ENCODE measurements at places on chromosomes 16 and 17.
A peak's percentile ranks its signal among the peaks of the same experiment; 100 is the strongest.

DNA sequence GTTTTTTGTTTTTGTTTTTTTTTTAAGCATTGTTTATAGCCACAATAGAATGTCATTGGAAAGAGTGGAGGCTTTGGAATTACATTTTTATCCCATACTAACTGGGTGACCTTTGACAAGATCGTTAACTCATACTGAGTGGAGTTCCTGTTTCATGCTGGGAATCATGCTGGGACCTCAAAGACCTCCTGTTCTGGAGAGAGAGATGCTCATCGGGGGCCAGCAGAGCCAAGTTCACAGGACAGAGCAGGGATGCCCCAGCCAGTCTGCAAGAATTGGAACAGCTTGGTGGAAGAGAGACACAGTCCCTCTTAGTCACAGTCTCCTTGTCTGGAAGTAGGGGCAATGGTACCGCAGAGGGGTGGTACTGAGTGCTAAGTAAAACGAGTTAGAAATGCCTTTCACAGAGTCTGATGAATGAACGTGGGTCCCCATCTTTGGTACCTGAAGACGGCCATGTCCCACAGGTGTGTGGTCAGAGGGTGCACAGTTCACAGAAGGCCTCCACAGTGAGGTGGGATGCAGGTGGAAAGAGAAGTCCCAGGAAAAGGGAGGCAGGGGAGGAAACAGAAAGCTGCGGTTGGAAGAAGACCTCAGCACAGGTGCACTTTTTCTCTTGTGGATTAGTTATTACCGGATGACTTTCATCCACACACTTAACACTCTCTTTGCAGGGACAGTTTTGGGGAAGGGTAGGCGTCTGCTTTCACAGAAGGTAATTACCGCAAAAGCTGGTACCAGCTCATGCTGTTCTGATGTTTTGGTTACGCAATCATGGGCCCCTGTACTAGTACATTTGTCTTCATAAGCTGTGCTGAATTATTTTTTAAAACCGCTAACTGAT, 147.8 kb downstream of the PRKCA start:
- no peak for DNase-seq

DNA sequence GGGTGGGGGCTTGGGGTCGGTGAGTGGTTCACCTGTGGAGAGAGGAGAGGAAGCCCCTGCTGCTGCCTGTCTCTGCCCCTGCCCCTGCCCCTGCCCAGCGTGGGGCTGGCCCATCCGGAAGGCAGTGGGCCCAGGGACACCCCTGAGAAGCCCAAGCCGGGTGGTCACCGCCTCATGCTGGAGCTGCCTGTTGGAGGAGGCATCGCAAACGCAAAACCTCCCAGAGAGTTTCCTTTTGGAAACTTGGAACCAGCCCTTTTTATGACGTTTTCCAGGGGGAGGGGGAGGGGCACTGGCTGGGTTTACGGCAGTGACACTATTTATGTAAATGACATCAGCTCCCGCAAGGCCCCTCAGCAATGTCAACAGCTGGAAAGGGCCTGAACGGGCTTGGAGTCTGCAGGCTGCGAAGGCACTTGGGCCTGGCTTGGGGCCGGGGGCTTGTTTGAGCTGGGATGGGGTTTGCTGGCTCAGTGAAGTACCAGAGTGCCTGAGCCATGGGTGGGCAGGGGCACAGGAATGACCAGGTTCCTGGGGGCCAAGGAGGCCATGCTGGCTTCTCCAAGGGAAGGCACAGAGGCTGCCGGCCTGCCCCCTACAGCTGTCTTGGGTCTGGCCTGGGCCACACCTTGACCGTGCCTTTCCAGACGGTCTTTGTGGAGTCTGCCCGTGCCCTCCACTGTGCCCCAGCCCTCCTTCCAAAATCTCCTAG, 219.5 kb downstream of the NTN1 start:
- DNase-seq = no peak

- no peak for DNase-seq
Measured at GRCh38 chr17:68849673-68850610, 105.2 kb downstream of the ABCA8 start.

GRCh38 chr17:79008666-79009387, 737 bp downstream of the CANT1 start:
- no peak for DNase-seq

GRCh38 chr16:30186444-30186781, 3.0 kb downstream of the CORO1A start:
- no peak for DNase-seq

GRCh38 chr16:80265624-80266306, 275.0 kb upstream of the DYNLRB2 start:
- DNase-seq = no peak

GRCh38 chr17:57898487-57899311, 48.9 kb upstream of the MRPS23 start:
- DNase-seq = no peak

GRCh38 chr17:61443475-61443882, 8.7 kb upstream of the TBX4 start:
- DNase-seq = no peak

- peak; percentile 28 for DNase-seq
Measured at GRCh38 chr17:15171167-15172047, 93.7 kb downstream of the PMP22 start.

- DNase-seq = peak; percentile 40
Measured at GRCh38 chr16:84065536-84066132, 23.0 kb upstream of the SLC38A8 start.

Data from activated CD4-positive, alpha-beta memory T cell treated with anti-CD3 and anti-CD28 coated beads, Interleukin-2, amount 10 ng/mL, durations not matched to agents 7 days and 5 days (primary cell).